ENCODE measurements at places on chromosomes 4 and X.

DNA sequence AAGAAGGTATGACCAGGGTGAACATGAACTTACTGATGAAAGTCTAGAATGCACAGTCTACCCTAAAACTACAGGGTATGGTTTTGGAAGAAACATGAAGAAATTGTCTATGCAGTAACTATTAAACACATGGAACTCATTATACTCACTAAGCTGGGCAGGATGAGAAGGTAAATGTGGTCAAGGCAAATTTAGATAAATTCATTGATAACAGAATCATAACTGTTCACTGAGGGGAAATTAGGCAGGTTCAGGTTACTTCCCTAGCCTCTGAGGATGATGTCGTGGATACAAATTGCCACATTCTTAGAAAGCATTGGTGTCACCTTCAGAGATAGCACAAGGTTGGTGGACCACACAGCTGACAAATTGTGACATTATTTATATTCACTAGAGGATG is 40.4 kb upstream of the MID1IP1 start:
- DNase-seq = no peak

DNA sequence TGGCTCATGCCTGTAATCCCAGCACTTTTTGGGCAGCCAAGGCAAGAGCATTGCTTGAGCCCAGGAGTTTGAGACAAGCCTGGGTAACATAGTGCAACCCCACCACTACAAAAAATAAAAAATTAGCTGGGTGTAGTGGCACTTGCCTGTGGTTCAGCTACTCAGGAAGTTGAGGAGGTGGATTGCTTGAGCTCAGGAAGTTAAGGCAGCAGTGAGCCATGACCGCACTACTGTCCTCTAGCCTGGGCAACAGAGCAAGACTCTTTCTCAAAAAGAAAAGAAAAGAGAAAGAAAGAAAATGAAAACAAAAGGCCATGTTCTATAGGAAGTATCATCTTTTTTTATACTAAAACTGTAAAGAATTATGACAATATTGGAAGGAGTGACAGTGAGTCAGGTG is 38.5 kb downstream of the NEK1 start:
- DNase-seq = no peak

DNA sequence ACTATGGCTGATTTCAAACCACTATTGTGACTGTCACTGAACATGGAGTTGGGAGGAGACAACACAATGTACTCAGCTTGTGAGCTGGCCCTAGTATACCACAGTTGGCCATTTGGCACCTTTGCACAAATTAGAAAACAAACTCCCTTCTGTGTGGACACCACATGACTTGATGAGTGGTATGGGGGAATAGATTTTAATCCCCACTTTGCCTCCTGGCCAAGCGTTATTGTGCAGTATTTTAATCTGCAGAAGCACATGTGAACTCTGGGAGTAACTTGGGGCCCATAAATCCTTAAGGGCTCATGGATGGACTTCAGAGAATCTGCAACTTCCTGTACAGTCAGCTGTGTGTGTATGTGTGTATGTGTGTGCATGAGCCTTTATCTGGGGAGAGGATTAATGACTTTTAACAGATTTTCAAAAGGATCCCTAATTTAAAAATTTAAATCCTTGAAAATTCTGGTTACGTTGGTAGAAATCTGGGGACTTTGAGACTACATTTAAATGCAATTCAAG is 105.0 kb upstream of the PAQR3 start:
- DNase-seq = no peak

DNA sequence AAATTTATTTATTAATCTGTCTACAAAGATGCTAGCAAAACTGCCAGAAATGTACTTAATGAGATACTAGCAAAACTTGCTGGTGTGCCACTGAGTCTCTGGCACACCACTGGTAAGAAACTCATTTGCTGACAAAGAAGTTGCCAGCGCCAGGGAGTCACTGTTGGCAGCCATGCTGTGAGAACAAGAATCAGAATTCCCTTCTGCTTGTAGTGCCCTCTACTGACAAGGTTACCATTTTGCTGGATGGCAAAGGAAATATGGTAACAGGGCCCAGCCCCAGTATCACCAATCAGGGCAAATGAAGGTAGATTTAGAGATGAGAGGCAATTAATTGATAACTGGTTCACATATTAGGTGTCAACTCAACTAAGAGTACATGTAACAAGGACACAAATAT is 750.1 kb upstream of the ADGRL3 start:
- DNase-seq = no peak

GRCh38 chr4:30245140-30245539 is 475.0 kb upstream of the PCDH7 start:
- DNase-seq = no peak

DNA sequence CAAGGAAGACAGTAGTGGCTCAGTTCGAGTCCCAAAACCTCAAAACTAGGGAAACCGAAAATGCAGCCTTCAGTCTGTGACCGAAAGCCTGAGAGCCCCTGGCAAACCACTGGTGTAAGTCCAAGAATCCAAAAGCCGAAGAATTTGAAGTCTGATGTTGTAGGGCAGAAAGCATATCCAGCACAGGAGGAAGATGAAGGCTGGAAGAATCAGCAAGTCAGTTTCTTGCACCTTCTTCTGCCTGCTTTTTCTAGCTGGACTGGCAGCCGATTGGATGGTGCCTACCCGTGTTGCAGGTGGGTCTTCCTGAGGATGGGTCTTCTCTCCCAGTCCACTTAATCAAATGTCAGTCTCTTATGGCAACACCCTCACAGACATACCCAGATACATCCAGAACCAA is 95.0 kb downstream of the STK32B start:
- no peak for DNase-seq

GRCh38 chrX:64230123-64230970 is at the start of gene ASB12:
Gene ASB12, minus strand, starts transcription at chrX:64230607. Its CDS starts 4,957 bp downstream, at chrX:64225650.
- DNase-seq = no peak

GRCh38 chrX:67604979-67605703 is 61.3 kb downstream of the AR start:
- DNase-seq = no peak

GRCh38 chrX:26347171-26347570 is 131.2 kb downstream of the MAGEB5 start:
- no peak for DNase-seq

GRCh38 chr4:145523117-145523516 is 41.5 kb downstream of the SMAD1 start:
- DNase-seq = no peak

DNA sequence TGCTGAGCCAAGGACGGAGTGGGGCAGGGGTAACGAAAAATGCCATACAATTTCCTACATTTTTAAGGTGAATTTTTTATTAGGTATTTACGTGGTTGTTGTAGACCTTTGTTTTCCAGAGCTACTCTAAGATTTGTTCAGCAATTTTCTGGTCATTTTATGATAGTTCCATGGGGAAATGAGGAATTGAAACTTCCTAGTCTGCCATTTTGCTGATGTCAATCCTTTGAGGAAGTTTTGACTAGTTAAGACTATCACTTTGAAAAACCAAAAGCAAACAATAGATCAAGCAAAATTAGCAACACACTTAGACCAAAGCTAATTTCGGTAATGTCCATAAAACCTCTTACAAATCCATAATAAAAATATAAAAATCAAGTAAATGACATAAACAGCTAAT is 7.0 kb upstream of the TLR3 start:
- DNase-seq = no peak

DNA sequence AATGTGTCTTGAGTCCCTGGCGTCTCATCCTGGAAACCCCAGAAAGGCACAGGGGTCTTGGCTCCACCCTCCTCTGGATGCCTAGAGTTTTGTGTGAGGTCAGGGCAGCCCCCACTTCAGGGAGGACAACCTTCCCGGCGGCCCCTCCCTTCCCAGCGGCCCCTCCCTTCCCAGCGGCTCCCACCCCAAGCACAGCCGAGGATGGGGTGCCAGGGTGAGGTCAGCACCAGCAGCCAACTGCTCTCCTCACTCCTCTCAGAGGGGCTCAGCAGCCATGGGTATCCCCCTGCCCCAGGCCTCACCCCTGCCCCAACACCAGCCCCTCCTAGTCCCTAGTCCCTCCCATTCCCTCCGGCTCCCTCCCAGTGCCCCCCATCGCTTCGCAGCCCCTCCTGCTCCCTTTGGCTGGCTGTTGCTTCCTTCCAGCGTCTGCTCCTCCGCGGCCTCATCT is 17.4 kb downstream of the DGKQ start:
- DNase-seq = peak; percentile 52

DNA sequence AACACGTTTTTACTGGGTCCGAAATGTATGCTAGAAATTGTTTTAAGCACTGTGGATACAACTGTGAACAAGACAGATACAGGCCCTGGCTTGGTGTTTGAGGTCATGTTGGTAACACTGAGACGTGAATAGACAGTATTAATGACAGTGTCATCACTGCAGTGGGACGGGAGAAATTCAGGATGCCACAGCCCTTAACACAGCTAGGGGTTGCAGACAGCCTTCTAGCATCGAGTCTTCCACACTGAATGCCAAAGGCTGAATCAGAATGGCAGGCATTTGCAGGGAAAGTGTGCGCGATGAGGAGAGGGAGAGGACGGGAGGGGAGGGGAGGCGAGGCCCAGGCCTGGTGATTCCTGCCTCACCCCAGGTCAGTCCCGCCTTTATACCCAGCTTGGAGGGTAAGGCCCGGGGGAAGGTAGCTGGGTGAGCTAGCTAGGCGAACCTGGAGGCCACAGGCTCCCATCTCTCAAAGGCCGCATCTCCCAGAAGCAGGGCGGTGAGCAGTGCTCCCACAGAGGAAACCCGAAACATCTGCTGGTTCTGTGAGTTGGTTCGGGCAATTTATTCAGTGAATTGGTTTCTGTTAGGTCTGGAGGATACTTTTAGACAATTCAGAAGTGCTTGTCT is 44.1 kb upstream of the CLDN24 start:
- DNase-seq = no peak

GRCh38 chr4:21592970-21593670 is 355.5 kb downstream of the KCNIP4 start:
- no peak for DNase-seq

- DNase-seq = no peak
Measured at GRCh38 chr4:153212736-153213135, 8.5 kb downstream of the TRIM2 start.

DNA sequence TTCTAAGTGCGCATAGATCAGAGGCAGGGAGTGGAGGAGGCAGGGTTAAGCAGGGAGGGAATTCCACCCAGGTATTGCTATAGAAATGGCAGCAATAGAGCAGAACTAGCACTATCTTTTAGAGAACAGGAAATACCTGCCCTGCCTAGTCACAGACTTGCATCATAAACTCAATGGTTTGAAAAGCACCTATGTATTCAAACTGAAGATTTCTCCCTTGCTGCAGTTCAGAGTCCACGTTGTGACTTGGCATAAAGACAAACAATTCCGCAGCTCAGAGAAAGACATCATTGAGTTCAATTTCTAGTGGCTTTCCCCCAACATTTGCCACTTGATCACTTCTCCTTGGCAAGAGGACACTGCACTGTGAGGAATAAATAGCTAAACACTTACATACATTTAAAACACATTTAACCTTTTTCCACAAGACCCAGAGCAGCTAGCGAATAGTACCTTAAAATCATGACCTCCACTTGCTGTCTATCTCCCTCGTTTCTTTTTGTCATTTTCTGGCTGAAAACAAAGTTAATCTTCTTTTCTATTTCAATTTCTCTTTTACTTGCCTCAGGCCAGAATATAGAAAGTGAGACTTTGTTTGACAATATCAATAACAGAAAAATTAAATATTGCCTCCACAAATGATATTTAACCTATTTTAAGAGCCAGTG is 42.4 kb downstream of the SLC7A11 start:
- DNase-seq = peak; percentile 72

DNA sequence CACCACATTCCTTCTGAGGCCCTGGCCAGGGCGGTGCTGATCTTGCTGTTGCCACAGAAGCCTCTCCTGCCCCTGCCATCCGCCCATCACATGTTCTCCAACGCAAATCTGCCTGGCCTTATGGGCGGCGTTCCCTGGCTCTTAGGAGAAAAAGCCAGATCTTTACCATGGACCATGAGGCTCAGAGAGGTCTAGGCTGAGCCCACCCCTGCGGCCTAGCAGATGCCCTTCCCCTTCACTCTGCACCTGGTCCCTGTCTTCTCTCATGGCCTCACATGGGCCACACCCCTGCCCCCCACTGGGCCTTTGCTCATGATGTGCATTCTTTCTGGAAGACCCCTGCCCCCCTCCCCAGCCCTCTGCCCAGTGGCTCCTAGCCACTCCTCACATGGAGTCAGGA is 78.5 kb downstream of the CRMP1 start:
- no peak for DNase-seq

GRCh38 chr4:1988327-1988724 is 20.4 kb downstream of the NELFA start:
- DNase-seq = no peak

- DNase-seq = peak; percentile 36
Measured at GRCh38 chr4:859496-859895, 33.6 kb upstream of the CPLX1 start.

DNA sequence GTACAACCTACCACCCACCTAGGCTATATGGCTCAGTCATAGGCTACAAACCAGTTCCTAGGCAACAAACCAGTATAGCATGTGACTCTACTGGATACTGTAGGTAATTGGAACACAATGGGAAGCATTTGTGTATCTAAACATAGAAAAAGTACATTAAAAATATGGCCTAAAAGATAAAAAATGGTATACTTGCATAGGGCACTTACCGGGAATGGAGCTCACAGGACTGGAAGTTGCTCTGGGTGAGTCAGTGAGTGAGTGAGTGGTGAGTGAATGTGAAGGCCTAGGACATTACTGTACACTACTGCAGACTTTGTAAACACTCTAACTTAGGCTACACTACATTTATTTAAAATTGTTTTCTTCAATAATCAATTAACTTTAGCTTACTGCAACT is 139.2 kb upstream of the RBPJ start:
- DNase-seq = no peak

GRCh38 chr4:636628-637159 is 11.3 kb downstream of the PDE6B start:
- peak; percentile 44 for DNase-seq

GRCh38 chr4:24470666-24471485 is 113.5 kb downstream of the DHX15 start:
- no peak for DNase-seq

DNA sequence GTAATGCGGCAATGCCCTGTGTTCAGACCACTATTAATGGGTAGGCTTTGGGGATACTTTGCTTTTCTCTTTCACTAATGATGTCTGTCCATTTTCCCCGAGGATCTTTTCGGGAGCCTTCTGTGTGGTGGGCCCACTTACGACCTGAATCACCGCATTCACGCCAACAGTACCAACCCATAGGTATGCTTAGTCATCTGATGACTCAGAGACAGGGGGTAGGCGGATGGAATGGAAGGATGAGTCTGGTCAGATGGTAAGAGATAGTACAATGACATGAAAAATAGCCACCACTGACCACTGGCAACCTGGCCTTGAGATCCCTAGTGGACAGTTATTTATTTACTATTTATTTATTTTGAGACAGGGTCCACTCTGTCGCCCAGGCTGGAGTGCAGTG is 76.0 kb upstream of the DHRSX start:
- no peak for DNase-seq

GRCh38 chr4:185546335-185546734 is 11.0 kb upstream of the PDLIM3 start:
- DNase-seq = no peak

DNA sequence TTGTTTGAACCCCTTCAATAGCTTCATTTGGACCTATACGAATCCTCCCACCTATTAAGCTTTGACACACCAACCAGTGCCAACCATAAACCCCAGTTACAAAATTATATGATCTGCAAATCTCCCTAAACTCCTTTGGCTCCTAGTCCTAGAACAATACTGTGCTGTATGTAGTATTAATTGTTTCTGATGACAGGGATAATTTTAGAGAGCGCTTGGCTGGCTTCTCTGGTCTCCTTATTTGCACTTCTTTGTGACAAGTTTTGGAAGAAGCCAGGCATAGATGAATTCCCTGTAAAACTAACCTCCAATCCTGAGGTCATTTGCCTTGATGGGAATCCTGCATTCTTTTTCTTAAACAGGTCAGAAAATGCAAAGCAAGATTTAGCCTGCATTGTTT is 433.0 kb downstream of the PPARGC1A start:
- no peak for DNase-seq

GRCh38 chr4:26784207-26784865 is 76.3 kb upstream of the STIM2 start:
- DNase-seq = no peak

Measured in RWPE2 (cell line).